ENCODE measurements at places on chromosomes 2 and 18. TPM values are rescaled to one million over a fixed set of nuclear protein-coding genes. Genes with fewer than 3 reads are reported as not detected.

The CLEC4F gene
- total RNA-seq: not detected

The STPG4 gene
- not detected for total RNA-seq

The FAM161A gene
- total RNA-seq: 8.0 TPM

The EMX1 gene
- total RNA-seq: not detected

The CTAGE1 gene
- not detected for total RNA-seq

The NPPC gene
- not detected for total RNA-seq

The TMEM185B gene
- total RNA-seq: 48.5 TPM

The AGXT gene
- not detected for total RNA-seq

Data from A549 treated with GW870086 at 1 μM for 4 hours (cell line).